Uterus (tissue), 4 donors: ENCODE measurements at places on chromosomes 6 and 20. TPM values are rescaled to one million over a fixed set of nuclear protein-coding genes. Genes with fewer than 3 reads are reported as not detected.

DNA sequence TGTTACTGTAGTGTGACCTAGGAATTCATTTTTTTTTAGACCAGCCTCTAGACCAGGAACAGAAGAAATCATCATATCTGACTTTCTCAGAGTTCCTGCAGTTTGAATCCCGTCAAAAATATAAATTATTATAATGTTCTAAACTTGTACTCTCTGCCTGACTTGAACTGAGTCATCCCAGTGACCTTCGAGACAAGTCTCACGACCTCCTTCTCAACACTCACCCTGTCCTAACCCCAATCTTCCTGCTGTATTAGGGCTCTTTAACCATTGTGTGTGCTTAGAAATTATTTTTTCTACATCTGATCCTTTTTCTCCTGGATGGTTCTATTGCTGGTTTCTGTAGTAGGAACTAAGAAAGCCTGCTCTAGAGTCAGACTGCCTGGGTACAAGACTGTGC, 21.5 kb downstream of the ADGRF5 start:
- DNase-seq, result no peak

GRCh38 chr20:6347916-6348315, 225.1 kb upstream of the FERMT1 start:
- DNase-seq, result no peak

DNA sequence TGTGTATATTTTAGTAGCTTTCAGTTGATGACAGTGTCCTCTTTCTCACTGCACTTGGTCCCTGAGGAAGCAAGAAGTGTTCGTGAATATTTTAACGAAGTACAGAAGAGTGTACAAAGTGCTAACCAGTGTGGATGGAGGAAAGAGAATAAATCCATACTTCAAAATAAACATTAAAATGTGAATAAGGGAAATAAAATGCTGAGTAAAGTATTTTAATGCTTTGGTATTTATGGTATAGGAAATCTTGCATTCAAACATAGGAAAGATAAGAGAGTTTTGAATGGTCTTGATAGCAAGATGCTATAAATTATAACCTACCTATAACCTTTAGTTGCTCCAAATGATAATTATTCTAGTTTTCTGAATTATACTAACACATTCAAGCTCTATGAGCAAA, 493.4 kb upstream of the EYS start:
- no peak for DNase-seq

DNA sequence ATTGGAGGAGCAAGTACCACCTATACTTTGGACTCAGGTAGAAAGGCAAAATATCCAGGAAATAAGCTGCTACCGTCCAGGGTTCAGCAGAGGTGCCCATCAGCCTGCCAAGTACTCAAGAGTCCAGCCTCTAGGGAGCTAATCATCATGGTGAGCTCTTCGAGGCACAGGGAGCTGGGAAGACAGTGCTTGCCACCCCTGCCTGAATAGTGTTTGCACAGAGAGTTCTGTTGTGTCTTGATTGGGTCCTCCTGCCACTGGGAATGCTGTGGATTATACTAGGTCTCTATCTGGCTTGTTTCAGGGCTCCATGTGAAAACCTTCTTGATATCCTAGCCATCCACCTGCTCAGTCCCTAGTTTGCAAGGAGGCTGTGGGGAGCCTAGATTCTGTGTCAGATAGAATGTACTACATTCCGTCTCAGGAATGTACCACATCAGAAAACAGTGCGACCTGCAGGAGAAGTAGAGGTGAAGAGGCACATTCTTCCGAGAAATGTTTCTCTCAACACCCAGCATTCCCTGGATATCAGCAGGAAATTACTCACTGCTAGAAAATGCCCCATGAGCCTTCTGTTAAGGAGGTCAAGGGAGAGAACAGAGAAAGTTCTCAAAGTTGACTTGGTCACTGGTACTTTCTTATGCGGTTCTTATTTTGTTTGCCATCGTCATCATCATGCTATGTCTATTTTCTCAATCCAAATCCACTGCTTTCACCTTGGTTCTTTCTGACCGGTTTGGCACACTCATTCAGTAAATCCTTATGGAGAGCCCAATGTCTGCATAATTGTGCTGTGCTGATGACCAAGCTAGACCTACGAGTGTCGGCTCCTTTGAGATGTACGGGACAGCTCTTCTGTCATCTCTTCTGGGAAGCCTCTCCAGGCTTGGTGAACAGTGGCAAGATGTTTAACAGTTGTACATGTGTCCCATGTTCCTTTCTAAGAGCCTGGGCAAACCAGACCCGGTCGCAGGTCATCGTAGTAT, 30.7 kb downstream of the PTPN1 start:
- no peak for DNase-seq

DNA sequence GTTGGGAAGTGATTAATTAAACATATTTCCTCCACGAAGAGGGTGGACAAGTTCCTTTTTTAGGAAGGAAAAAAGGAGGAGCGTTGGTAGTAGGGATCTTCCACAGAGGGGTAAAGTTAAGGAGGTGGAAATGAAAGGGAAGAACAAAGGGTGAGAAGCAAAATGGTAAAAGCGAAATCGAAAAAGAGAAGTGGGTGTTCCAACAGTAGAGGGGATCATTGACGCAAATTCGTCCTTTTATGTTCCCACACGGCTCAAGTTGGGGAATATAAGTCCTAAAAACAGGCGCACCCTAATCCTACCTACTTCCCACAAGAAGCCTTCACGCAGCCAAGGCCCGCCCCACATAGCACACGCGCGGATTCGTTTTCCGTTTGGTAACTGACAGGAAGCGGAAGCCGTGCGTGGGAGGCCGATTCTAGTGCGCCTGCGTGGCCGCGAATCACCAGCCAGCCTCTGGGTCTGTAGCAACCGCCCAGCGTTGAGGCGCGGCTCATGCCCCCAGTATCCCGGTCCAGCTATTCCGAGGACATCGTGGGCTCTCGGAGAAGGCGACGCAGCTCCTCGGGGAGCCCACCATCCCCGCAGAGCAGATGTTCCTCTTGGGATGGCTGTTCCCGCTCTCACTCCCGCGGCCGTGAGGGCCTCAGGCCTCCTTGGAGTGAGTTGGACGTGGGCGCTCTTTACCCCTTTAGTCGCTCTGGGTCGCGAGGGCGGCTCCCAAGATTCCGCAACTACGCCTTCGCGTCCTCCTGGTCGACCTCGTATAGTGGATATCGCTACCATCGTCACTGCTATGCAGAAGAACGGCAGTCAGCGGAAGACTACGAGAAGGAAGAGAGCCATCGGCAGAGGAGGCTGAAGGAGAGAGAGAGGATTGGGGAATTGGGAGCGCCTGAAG, at the start of gene NKAPL:
Gene NKAPL (plus strand): TSS at position 421 of the 901 bp plus-strand sequence. CDS start 75 bp downstream, at position 496.
- peak; percentile 71 for DNase-seq

DNA sequence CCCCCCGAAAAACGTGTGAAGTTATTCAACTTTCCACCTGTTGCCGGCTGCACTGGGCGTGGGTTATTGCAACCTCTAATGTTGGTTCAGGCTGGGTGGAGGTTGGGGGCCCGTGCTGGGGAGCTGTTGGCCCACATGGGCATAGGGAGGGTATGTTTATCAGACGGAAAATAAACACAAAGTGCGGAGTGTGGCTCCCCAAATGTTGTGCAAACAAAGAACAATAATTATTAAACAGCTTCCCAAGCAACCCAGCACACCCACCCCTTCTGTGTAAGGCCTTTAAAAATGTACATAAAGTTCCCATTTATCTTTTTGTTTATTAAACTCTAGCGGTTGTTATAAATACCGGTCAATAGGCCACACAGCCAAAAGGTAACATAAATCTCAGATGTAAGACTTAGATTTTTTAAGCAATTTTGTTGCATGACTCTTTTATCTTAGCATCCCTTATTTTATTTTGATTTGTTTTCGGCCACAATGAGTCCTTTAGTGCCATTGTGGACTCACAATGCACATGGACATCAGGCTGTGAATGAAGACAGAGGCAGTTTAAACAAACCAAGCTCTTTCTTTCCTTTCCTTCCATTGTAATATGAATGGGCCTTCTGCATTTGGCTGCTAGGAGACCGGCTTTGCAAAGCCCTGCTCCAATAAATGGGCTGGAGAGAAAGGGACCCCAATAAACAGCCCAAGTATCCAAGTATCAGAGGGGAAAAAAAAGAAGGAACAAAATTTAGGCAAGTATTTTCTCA, 6.9 kb upstream of the DLL1 start:
- no peak for DNase-seq

- no peak for DNase-seq
These were observed 18.8 kb downstream of the ZFAND3 start for GRCh38 chr6:37838219-37838921.

DNA sequence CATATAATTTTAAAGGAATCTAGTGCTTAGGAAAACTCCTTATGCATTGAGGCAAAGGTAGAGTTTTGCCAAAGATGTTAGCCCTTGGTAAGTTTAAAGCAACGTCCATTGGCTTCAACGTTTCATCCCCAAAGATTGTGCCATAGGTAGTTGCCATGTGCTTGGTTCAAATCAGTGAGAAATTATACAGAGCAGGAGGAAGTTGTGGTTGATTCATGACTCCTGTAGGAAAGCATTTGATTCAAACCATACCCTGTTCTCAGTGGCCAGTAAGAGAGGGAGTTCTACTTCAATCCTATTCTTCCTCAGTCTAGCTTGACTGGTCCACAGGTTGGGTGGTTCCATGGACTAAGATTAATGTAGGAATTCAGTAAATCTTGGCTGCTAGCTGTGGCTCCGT, 535.6 kb downstream of the QKI start:
- DNase-seq, result no peak

DNA sequence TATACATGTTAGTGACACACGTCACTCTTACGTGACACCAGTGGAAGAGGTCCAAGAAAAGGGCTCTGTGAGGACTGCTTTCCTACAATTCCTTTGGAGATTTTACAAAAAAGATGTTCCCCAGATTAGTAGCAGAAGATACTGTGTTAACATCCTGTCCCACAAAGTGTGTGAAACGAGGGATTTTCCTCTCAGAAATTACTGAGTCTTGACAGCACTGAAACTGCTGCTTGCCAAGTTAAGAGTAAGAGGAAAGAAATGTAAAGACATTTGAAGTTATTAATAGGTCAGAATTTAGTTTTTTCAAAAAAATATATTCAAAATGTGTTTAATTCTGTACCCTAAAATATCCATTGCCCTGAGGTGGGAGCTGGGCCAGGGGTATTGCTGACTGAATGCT, 58.8 kb upstream of the MAP7 start:
- DNase-seq, result no peak

DNA sequence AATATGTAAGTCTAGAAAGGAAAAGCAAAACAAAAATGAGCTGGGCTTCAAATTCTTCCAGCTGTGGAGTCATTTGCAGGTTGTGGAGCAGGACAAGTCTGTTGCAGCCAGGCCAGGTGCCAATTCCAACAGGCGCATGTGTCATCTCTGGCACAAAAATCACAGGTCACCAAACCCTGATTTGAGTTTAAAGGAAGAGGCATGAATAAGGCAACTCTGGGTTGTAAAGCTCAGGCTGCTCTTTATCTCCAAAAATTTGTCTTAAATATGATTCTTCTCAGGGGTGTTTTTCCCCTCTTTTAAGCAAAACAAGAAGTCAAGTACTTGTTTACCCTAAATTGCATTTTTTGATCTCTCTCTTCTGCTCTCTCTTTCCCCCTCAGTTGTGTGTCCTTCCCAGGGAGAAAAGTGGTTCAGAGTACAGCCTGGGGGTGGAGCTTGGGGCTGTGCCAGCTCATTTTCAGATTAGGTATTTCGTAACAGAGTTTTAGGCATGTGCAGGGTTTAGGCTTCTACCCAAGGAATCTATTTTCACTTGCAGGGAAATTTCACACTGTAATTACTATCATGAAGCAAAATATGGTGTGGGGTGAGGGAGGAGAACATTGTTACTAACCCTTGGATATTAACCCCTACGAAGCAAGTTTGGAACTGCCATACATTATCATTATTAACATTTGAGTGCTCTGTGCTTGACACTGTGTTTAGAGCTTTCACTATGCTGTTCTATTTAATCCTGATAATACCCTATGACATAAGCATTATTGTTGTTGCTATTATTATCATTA, 8.3 kb upstream of the NCOA3 start:
- peak; percentile 90 for DNase-seq

DNA sequence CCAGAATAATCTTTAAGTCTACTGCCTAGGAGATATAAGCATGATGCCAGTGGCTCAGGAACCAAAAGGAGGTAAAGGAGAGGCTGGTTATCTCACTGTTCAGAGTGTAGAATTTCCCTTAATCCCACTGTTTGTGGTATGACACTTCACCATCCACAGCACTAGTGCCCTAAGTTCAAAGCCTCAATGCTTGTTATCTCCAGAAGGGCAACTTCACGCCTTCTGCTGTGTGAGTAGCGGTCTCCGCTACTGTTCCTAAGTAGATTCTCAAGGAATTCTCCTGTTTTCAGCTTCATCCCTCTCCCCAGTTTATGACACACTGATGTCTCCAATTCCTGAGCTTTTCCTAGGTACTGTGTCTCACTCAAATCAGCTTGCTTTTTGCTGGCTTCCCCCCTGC, 13.7 kb upstream of the SNPH start:
- no peak for DNase-seq

- DNase-seq, result no peak
These were observed 16.1 kb upstream of the ZNF217 start for GRCh38 chr20:53609491-53610445.

- DNase-seq, result no peak
These were observed 20.3 kb downstream of the SLC22A2 start for GRCh38 chr6:160238278-160238711.

- DNase-seq, result no peak
These were observed 368.7 kb downstream of the HAO1 start for GRCh38 chr20:7571521-7572055.

DNA sequence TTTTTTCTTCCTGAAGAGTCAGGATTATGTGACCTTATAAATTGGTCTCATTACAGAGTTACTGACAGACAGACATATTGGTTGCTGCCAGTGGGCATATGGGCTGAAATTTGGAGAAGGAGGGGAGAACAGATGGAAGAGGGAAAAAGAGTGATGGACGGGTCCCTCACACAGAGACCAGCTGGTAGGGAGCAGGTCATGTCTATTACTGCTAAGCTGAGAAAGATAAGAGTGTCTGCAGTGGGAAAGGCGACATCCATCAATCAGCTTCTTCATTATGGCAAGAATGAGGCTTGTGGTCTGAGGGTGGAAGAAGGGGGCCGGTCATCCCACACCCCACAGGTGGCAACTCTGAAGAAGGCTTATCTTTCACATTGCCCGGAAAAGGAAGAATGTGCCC, 353.8 kb upstream of the RSPO3 start:
- DNase-seq, result no peak

DNA sequence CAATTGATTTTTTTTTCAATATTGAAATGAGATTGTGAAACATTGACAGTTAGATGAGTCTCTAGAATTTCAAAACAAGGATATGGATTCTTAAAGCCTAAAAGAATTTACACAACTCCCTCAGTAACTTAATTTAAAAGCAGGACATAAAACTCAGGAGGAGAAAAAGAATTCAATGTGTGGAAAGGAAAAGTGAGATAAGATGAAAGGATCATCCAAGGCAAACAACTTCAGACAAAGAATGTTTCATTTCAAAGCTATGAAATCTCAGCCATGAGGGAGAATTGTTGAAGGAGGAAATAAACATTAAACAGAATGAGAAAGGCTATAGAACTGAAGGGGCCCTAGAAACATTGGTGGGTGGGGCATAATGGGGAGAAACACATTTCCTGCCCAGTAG, 191.7 kb upstream of the NOX3 start:
- DNase-seq, result no peak

Gene EMILIN3
- total RNA-seq, result 53.0 TPM

Gene DZANK1
- total RNA-seq, result 10.0 TPM

Gene ADGRB3
- total RNA-seq, result 8.7 TPM

Gene KCNK16
- total RNA-seq, result not detected

Gene CAPN11
- not detected for total RNA-seq
